Kasumi-1 (cell line): ENCODE measurements at places on chromosomes 2 and 18.

- no peak for DNase-seq
These were observed 125.4 kb downstream of the MGAT5 start for GRCh38 chr2:134379293-134379692.

GRCh38 chr2:72942881-72943418 is 25.6 kb downstream of the EMX1 start:
- DNase-seq: no peak

- no peak for DNase-seq
These were observed 89.1 kb downstream of the COL6A3 start for GRCh38 chr2:237324837-237325236.

DNA sequence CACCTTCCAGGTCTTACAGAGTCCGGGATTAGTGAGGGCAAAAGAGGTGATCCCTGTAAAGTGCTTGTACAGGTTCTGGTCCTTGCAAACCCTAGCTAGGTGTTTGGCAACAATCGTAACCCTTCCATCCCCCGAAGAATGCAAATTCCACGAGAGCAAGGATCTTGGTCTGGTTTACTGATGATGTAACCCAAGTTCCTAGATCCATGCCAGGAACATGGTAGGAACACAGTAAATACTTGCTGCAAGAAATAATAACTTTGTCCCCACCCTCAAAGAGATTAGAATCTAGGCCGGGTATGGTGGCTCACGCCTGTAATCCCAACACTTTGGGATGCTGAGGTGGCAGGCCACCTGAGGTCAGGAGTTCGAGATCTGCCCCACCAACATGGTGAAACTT is 6.8 kb upstream of the NEU2 start:
- no peak for DNase-seq
